Effector memory CD8-positive, alpha-beta T cell (primary cell): ENCODE measurements at places on chromosomes 11 and 22.

- peak; percentile 20 for DNase-seq
These were observed 4.0 kb downstream of the FTH1 start for GRCh38 chr11:61963282-61964057.

DNA sequence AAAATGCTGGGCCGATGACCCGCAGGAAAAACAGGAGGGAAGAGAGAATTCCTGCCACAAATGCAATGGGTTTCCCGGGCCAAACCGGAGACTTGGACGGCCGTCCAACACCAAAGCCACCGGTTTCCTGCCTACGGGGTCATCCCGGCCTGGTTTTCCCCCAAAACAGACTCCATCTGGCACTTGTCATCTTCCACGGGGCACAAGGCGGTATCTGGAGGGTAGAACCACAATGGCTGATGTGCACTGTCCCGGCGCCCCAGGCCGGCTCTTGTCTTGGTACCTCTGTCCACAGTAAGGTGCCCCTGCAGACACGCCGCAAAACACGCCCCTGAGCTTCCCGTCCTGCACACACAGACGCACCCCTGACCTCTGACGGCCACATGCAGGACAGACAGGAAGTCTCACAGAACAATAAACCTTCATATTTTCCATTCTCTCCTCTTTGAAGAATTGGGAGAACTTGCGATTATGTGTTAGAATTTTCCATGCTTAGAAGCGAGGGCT is 20.1 kb downstream of the CELSR1 start:
- DNase-seq, result no peak

- DNase-seq, result no peak
These were observed 140.0 kb downstream of the RAB38 start for GRCh38 chr11:88035271-88035670.

DNA sequence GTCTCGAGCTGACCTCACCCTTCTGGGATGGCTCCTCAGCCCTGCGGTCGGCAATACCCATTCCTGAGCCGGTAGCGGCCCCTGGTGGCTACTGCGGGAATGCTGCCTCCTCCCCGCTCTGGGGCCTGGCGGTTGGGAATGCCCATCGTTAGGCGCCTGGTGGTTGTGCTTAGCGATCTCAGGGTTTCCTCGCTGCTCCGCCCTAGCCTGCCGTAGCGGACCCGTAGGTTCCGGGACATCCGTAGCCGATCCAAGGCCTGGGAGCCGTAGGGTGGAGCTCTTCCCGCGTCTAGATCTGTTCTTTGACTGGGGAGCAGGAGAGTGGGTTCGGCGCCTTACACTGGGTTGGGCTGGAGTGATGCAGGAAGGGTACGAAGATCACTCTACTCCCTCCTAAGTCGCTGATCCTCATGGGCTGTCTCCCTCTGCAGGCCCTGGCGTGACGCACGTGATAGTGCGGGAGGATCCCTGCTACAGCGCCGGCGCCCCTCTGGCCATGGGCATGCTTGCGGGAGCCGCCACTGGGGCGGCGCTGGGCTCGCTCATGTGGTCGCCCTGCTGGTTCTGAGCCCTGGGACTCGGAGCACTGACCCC is 14.8 kb downstream of the PLEKHB1 start:
- peak; percentile 85 for DNase-seq

- DNase-seq, result peak; percentile 9
These were observed 208.6 kb downstream of the DBX1 start for GRCh38 chr11:19951558-19952115.

- no peak for DNase-seq
These were observed 77.6 kb downstream of the PLEKHA7 start for GRCh38 chr11:16936643-16937042.
